ENCODE measurements at places on chromosomes 4 and X. TPM values are rescaled to one million over a fixed set of nuclear protein-coding genes. Genes with fewer than 3 reads are reported as not detected.

DNA sequence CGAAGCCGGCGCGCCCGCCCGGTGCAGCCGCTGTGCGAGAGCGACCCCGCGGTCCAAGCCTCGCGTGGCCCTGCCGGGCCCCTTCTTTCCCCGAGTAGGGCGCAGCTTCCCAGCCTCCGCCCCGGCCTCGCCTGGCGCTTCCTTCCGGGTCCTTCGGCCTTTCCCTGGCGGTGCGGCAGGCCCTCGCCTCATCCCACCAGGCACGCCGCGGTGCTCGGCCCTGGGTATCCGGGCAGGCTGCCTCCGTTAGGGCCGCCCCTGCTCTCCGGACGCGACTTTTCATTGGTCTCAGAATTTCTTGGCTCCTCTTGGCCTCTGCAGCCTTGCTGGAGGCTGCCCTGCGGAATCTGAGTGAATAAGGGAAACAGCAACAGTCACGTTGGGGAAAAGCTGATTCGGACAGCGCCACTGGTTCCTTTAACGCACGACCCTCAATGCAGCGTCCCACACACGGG lies 429 bp downstream of the UVSSA start:
- DNase-seq: peak; percentile 76

DNA sequence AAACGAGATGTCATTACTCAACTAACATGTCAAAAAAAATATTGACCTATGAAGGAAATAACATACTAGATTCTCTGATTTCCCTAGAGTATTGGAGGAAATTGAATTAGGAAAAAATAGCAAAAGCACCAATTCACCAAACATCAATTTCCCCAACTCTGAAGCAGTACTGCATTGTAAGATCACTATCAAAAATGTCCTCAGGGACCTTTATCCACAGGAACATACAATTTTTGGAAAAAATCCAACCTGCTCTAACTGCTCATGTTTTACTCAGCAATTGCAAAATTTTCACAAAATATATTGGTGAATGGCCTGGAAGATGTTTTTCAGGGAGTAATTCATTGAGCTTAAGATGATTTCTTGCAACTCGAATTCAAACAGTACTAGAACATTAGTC lies 239.0 kb upstream of the GIMD1 start:
- no peak for DNase-seq

DNA sequence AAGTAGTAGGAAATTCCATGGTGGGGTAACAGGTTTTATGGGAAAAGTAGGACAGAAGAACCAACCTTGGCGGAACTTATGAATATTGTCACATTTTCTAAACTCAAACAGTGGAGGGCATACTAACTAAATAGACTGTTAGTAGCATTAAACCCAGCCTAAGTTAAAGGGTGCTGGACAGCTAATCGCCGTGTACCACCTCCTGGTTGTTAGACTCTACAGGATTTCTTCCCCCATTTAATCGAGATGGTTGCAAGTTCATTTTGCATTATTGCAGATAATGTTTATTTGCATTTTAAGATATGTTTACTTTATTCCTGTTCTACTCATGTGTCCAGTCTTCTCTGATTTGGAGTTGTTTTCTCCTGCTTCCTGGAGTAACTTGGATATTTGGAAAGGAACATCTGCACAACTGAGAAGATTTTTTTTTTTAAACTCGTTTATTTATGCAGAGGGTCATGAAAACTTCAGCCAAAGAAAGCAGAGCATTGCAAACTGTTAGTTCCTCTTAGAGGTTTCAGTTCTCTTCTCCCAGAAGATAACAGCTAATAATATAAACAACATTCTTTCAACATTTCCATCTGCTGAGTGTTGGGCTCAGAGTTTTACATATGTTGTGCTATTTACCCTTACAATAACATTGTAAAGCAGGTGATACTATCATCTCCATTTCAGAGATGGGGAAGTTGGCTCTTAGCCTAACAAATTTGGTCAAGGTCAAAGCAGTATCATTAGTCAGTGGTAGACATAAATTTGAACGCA lies 51.5 kb upstream of the TBC1D9 start:
- no peak for DNase-seq

DNA sequence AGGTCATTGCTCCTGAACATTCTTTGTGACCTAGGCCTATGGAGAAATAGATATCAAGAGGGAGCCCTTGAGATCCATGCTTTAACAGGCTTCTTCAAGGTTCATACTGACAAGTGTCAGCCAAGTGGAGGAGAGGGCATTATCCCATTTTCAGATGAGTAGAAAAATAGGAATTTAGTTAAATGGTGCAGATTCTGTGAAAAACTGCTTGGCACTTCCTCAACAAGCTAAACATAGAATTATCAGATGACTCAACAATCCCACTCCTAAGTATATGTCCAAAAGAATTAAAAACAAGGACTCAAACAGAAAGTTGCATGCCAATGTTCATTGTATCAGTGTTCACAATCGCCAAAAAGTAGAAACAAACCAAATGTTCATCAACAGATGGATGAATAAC lies 43.8 kb upstream of the KCNIP4 start:
- no peak for DNase-seq

MMRN1 gene
- 3.0 TPM for total RNA-seq

USP17L13 gene
- total RNA-seq: not detected

C4orf36 gene
- not detected for total RNA-seq

C4orf50 gene
- total RNA-seq: 0.32 TPM

Measured in transverse colon (tissue), 4 donors.